ENCODE measurements at places on chromosomes 1 and 21. TPM values are rescaled to one million over a fixed set of nuclear protein-coding genes. Genes with fewer than 3 reads are reported as not detected.

- H3K36me3 ChIP-seq = peaks cover 80% of the 10 kb centered on the region
- H3K4me3 ChIP-seq = peak within 1 kb of the TSS; percentile 85
- H3K27ac ChIP-seq = peak within 1 kb of the TSS; percentile 99
- peaks cover 49% of the 10 kb centered on the region for H3K4me1 ChIP-seq
- H3K27me3 ChIP-seq = no peaks in the 10 kb centered on the region
- peak; percentile 96 for DNase-seq
Measured at GRCh38 chr1:161045736-161046604, at the start of gene USF1. Gene USF1 (minus strand): TSS chr1:161045977. CDS start chr1:161043275, 2,702 bp downstream.

DNA sequence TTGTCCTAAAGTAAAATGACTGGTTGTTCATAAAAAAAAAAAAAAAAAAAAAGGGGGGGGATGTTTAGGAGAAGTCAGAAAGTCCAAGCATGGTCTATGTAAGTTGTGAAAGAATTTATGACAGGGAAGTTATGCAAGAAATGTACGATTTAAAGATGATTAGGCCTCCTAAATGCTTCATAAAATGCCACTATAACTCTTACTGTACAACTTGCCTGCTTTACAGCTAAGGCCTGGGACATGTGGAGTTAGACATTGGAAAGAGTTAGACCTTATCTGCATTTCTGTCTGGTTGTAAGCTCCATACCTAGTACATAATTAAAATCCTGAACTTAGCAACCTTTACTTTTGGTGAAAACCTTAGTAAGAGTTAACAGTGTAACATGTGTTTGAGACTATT, 150.0 kb downstream of the TPR start:
- no peak overlapping the region for H3K27ac ChIP-seq
- no peaks in the 10 kb centered on the region for H3K27me3 ChIP-seq
- H3K4me1 ChIP-seq = no peaks in the 10 kb centered on the region
- no peak for DNase-seq
- no peaks in the 10 kb centered on the region for H3K36me3 ChIP-seq

GRCh38 chr1:219783605-219784235, 144.6 kb downstream of the SLC30A10 start:
- no peaks in the 10 kb centered on the region for H3K4me1 ChIP-seq
- no peak for DNase-seq
- no peak overlapping the region for H3K4me3 ChIP-seq
- H3K27ac ChIP-seq = no peak overlapping the region
- H3K27me3 ChIP-seq = no peaks in the 10 kb centered on the region

CFHR3 gene
- not detected for total RNA-seq

- no peaks in the 10 kb centered on the region for H3K27me3 ChIP-seq
- no peaks in the 10 kb centered on the region for H3K36me3 ChIP-seq
- no peak for DNase-seq
- no peak overlapping the region for H3K27ac ChIP-seq
- no peak overlapping the region for H3K4me3 ChIP-seq
- peaks cover 12% of the 10 kb centered on the region for H3K4me1 ChIP-seq
Measured at GRCh38 chr1:186740324-186740723, 60.1 kb upstream of the PTGS2 start.

HIVEP3 gene
- total RNA-seq = 11.8 TPM

PRAMEF20 gene
- total RNA-seq = not detected

GRCh38 chr21:29349702-29350101, 51.0 kb downstream of the BACH1 start:
- no peak overlapping the region for H3K4me3 ChIP-seq
- no peak for DNase-seq
- peaks cover 23% of the 10 kb centered on the region for H3K36me3 ChIP-seq
- no peaks in the 10 kb centered on the region for H3K27me3 ChIP-seq

DNA sequence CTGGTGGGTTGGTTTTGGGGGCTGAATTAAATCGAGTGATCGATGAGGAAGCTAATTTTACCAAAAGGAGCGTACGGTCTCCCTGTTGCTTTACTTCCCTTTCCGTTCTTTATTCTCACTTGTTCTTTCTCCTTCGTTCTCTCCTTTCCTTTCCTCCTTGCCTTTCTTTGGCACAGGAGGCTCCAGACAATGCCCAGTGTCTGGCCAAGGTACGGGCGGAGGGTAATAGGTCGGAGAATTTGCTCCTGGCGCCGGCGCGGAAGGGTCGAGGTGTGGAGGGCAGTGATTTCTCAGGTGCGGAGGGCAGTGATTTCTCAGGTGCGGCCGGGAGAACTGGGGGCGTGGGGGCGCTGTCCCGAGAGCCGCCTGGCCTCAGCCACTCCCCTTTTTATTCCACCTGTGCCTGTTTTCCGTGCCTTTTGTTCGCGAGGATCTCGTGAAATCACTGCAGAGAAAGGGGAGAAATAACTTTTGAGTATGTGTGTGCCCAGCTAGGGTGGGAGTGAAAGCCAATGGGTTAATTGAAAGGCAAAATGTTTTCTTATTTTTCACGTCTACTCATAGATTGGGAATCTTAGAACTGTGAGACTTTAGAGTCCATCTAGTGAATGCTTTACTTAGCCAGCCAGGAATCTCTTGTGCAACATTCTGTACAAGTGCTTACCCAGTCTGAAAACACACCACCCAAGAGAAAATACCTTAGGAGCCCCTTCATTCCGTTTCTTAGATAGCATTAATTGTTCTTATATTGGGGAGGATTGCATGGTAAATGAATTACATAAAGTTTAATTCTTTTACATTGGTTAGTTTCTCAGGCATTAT, 1.3 kb downstream of the FNBP1L start:
- no peaks in the 10 kb centered on the region for H3K36me3 ChIP-seq
- no peak overlapping the region for H3K27ac ChIP-seq
- H3K27me3 ChIP-seq = peaks cover 59% of the 10 kb centered on the region

- H3K4me1 ChIP-seq = peaks cover 98% of the 10 kb centered on the region
- H3K27me3 ChIP-seq = no peaks in the 10 kb centered on the region
- H3K27ac ChIP-seq = peak overlapping the region; percentile 96
- H3K4me3 ChIP-seq = peak overlapping the region; percentile 66
Measured at GRCh38 chr1:24996456-24996855, 66.4 kb upstream of the RUNX3 start.

GRCh38 chr21:29196670-29197191, 66.3 kb downstream of the MAP3K7CL start:
- no peaks in the 10 kb centered on the region for H3K27me3 ChIP-seq
- peak overlapping the region; percentile 78 for H3K27ac ChIP-seq
- peaks cover 22% of the 10 kb centered on the region for H3K4me1 ChIP-seq
- peak overlapping the region; percentile 65 for H3K4me3 ChIP-seq
- no peak for DNase-seq

DNA sequence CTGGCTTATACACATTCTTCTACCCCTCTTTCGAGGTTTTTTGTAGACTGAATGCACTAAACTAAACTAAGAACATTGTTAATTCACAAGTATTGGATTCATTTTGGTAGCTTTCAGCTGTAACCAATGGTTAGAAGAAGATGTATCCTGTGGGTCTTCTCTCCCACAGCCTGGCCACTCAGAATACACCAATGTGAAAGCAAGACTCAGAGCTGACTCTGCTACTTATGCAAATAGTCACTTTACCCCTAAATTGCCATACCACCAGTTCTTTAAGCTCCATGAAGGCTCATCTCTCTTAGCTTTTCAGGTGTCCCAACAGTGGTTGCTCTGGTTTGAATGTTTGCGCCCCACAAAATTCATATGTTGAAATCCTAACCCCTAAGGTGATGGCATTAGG, 60.1 kb downstream of the RGS13 start:
- no peaks in the 10 kb centered on the region for H3K36me3 ChIP-seq
- H3K27me3 ChIP-seq = peaks cover 2% of the 10 kb centered on the region
- no peak for DNase-seq
- no peak overlapping the region for H3K27ac ChIP-seq
- H3K4me1 ChIP-seq = no peaks in the 10 kb centered on the region
- H3K4me3 ChIP-seq = no peak overlapping the region

DNA sequence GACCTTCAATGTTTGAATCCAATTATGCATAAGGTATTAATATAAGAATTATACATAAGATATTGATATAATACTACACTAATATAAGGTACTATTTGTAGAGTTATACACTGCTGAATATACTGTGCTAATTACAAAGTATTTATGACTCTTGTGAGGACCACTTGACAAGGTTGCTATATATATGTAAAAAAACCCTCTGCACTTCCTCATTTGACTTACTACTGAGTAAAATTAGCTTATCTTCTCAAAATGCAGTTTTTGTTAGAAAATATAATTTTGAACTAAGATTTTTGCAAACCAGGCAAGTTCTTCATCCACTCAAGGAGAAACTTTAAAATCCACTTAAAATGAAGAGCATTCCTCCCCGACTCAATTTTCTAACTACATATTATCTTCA, 8.5 kb downstream of the SIKE1 start:
- H3K4me1 ChIP-seq = no peaks in the 10 kb centered on the region
- no peaks in the 10 kb centered on the region for H3K27me3 ChIP-seq

DNA sequence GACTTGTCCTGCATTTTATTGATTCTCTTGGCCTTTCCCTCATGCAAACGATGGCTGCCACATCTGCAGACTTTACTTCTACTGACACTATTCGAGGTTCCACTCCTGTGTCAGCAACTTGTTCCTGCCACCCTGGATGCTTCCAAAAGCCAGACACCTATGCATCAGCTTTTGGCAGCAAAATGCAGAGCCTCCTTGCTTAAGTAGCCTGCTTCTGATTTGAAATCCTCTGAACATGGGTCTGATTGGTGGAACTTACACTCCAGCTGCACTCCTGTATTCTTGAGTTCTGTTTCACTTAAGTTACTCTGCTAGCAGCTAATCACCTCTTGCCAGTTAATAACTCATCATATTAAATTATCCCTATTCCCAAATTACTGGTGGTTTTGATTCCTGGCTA, 152.1 kb upstream of the FMN2 start:
- H3K27me3 ChIP-seq = no peaks in the 10 kb centered on the region
- no peak for DNase-seq
- no peak overlapping the region for H3K4me3 ChIP-seq
- no peaks in the 10 kb centered on the region for H3K4me1 ChIP-seq
- no peaks in the 10 kb centered on the region for H3K36me3 ChIP-seq
- H3K27ac ChIP-seq = no peak overlapping the region

GRCh38 chr1:220123889-220124288, 30.0 kb downstream of the IARS2 start:
- peaks cover 15% of the 10 kb centered on the region for H3K36me3 ChIP-seq
- H3K4me3 ChIP-seq = no peak overlapping the region
- H3K27me3 ChIP-seq = no peaks in the 10 kb centered on the region

AIRE gene
- not detected for total RNA-seq

- DNase-seq = peak; percentile 39
- H3K27me3 ChIP-seq = no peaks in the 10 kb centered on the region
- H3K4me1 ChIP-seq = peaks cover 24% of the 10 kb centered on the region
- peak overlapping the region; percentile 91 for H3K4me3 ChIP-seq
Measured at GRCh38 chr1:212858461-212859265, 588 bp downstream of the FLVCR1 start.

GRCh38 chr1:71914626-71915025, 367.7 kb downstream of the NEGR1 start:
- no peaks in the 10 kb centered on the region for H3K4me1 ChIP-seq
- H3K4me3 ChIP-seq = no peak overlapping the region
- H3K27ac ChIP-seq = no peak overlapping the region
- no peak for DNase-seq

- H3K4me1 ChIP-seq = peaks cover 21% of the 10 kb centered on the region
- peaks cover 10% of the 10 kb centered on the region for H3K27me3 ChIP-seq
- no peak for DNase-seq
- no peaks in the 10 kb centered on the region for H3K36me3 ChIP-seq
- H3K4me3 ChIP-seq = no peak overlapping the region
Measured at GRCh38 chr21:45613396-45613795, 30.1 kb upstream of the PCBP3 start.

NDUFV3 gene
- 28.1 TPM for total RNA-seq

GRCh38 chr1:62391369-62391971, 45.4 kb upstream of the USP1 start:
- no peak overlapping the region for H3K27ac ChIP-seq
- no peaks in the 10 kb centered on the region for H3K36me3 ChIP-seq
- peaks cover 2% of the 10 kb centered on the region for H3K27me3 ChIP-seq
- H3K4me3 ChIP-seq = no peak overlapping the region
- H3K4me1 ChIP-seq = no peaks in the 10 kb centered on the region
- DNase-seq = peak; percentile 33

GRCh38 chr1:226063977-226064815, 1.7 kb downstream of the H3-3A start:
- H3K4me3 ChIP-seq = peak overlapping the region; percentile 100
- peak overlapping the region; percentile 100 for H3K27ac ChIP-seq
- peak; percentile 37 for DNase-seq
- H3K27me3 ChIP-seq = no peaks in the 10 kb centered on the region

DPT gene
- total RNA-seq = not detected

DNA sequence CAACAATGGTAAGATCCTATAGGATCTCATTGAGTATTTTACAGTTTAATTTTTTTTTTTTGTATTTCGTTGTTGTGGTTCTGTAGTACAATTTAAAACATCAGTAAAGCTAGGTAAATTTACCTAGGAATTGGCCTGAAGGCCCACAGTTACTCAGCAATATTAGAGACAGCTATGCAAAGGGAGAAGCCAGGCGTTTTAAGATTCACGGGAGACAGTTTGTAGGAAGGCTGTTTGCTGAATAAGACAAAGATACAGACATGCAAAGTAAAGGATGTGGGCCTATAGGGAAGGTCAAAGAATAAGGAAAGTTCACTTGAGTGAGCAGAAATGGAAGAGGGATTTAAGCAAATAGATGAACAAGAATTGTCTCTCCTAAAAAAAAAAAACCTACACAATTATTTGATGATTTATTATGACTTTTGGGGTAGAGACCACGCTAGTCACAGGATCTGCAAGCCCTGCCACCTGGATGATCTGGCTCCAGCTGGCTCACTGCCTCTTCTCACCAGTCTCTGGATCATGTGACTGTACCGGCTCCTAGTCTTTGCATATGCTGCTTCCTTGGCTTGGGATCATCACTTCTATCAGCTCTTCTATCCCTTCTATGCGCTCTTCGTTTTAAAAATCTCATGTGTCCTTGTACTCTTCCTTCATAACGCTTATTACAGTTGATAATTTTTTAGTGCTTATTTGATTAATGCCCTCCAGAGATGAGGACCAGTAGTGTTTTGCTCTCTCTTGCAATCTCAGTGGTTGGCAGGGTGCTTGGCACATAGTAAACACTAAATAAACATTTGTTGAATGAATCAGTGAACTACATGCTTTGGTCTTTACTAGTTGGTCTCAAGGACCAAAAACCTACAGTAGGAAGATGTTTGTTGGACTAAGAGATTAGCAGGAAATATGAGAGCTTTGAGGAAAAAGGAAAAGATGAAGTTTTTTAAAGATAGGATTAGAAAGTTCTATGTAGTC, 14.1 kb downstream of the DYRK1A start:
- H3K4me3 ChIP-seq = no peak overlapping the region
- H3K4me1 ChIP-seq = peaks cover 82% of the 10 kb centered on the region
- no peak for DNase-seq
- H3K36me3 ChIP-seq = peaks cover 43% of the 10 kb centered on the region
- H3K27ac ChIP-seq = no peak overlapping the region

GRCh38 chr1:47201179-47201578, 11.3 kb upstream of the PDZK1IP1 start:
- H3K27me3 ChIP-seq = peaks cover 34% of the 10 kb centered on the region
- no peak for DNase-seq
- no peaks in the 10 kb centered on the region for H3K4me1 ChIP-seq
- H3K4me3 ChIP-seq = no peak overlapping the region
- H3K27ac ChIP-seq = no peak overlapping the region

GRCh38 chr1:222370913-222371675, 176.8 kb downstream of the HHIPL2 start:
- H3K36me3 ChIP-seq = no peaks in the 10 kb centered on the region
- no peak overlapping the region for H3K4me3 ChIP-seq
- H3K27ac ChIP-seq = no peak overlapping the region
- no peak for DNase-seq
- no peaks in the 10 kb centered on the region for H3K4me1 ChIP-seq
